ENCODE measurements at places on chromosomes 4 and X.

- DNase-seq, result no peak
Observed at GRCh38 chr4:125546272-125546671, 231.5 kb downstream of the FAT4 start.

- no peak for DNase-seq
Observed at GRCh38 chr4:10003666-10004065, 17.6 kb downstream of the SLC2A9 start.

- DNase-seq, result no peak
Observed at GRCh38 chrX:40035726-40036125, 62.0 kb downstream of the BCOR start.

DNA sequence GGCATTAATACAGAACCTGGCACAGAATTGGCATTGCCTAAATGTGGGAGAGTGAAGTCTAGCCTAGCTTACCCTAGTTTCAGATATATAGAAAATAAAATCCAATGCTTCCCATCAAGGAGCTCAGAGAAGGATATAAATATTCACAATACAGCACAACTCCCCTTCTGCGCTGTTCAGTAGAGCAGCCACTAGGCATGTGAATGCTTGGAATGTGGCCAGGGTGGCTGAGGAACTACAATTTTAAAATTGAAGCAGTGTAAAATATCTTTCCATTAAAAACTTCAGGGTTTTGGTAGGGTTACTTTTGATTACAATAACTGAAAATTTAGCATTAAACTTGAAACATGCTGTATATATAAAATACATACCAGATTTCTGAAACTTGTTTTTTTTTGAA is 19.5 kb downstream of the ZNF518B start:
- no peak for DNase-seq

DNA sequence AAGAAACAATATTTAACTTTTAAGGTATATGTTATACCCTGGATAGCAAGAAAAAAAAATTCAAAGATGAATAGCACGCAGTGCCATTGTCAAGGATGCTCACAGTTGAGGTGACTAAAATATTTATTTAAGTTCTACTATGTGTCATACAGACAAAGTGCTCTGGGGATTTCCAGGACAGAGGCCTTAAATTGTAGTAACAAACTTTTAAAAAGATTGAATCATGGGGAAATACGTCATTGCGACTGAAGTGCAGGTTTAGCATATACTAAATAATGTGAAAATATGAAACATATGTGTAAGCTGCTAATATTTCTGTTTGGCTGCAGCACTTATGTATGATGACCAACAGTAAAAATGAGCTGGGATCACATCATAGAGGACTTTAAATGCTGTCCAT is 748.0 kb upstream of the PCDH7 start:
- peak; percentile 18 for DNase-seq

GRCh38 chrX:139207655-139208054 is 322.9 kb upstream of the F9 start:
- DNase-seq, result no peak

- peak; percentile 74 for DNase-seq
Observed at GRCh38 chr4:182806259-182807252, 110.6 kb downstream of the DCTD start.

GRCh38 chr4:85603437-85604336 is 128.7 kb downstream of the ARHGAP24 start:
- peak; percentile 36 for DNase-seq

DNA sequence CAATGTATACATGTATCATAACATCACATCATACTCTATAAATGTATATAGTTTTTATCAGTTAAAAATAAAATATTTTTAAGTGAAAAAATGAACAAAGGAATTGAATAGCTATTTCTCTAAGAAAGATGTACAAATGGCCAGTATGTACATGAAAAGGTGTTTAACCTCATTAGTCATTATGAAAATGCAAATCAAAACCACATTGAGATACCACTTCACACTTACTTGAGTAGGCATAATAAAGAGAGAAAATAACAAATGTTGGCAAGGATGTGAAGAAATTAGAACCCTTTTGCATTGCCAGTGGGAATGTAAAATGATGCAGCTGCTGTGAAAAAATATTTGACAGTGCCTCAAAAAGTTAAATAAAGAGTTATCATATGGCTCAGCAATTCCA is 95.5 kb downstream of the IRS4 start:
- no peak for DNase-seq

GRCh38 chr4:140368686-140369085 is 4.8 kb upstream of the SCOC start:
- no peak for DNase-seq

DNA sequence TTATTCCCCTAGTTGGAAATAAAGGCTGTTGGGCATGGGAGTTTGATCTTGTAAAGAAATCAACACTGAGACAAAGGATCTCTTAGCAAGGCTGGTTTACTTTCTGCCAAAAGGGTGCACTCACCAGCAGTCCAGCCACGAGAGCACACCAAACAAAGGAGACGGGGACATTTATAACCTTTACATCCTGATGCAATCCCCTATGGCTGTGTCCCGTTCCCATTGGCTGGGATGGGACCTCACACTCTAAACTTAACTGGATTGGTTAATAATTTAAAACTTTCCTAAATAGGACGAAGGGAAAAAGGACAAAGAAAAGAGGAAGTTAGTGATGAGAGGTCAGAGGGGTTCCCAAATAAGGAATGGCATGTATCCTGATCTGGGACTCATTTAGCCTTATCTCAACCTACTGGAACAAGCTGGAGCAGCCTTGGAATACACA is 17.9 kb downstream of the METAP1 start:
- DNase-seq, result peak; percentile 40

GRCh38 chr4:6298035-6298434 is 28.4 kb downstream of the WFS1 start:
- no peak for DNase-seq

DNA sequence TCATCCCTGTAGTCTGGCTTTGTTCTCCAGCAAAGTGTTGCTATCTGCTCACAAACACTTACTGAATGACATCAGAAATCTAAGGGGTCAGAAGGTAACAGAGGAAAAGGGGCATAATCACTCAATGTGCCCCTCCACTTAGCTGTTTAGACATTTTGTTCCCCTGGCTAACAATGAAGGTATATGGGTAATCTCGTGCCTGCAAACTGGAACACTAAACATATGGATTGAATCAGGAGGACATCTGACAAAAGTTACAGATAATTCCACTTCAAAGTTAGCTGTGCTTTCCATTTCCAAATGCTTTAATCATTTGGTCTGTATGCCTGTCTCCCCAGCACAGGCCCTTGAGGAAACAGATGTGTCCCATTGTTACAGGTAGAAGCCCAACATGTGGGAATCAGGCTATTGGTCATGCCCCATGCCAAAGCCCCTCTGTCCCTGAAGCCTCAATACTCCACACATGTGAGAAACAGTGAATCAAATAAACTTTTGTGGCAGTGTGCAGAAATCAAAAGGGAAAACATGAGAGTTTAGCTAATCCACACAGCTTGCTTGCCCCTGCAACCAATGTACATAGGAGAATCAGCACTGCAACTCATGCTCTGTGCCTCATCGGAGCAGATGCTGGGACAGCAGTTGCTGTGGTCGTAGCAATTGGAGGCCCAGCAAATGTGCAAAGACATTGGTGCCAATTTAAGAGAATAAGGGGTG is 111.7 kb downstream of the RNF150 start:
- DNase-seq, result peak; percentile 57

GRCh38 chrX:110381216-110381615 is 22.6 kb downstream of the RTL9 start:
- DNase-seq, result peak; percentile 81

DNA sequence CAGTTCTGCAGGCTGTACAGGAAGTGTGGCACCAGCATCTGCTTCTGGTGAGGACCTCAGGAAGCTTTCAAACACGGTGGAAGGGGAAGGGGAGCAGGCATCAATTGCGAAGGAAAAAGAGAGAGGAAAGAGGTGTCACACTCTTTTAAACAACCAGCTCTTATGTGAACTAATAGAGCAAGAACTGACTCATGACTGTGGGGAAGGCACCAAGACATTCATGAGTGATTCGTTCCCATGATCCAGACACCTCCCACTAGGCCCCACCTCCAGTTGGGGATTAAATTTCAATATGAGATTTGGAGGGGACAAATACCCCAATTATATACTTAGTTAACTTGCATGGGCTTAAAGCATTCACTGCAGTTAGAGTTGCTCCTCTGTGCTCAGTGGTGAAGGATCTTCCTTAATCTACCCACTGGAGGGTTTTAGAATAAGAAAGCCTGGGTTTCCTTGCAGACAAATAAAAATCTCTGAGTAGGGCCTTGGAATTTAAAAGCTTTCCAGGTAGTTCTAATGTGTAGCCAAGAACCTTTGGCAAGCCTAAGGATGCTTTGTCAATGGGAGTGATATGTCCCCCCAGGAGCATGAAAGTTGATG is 60.0 kb downstream of the SYNPO2 start:
- peak; percentile 46 for DNase-seq

GRCh38 chrX:36575670-36576069 is 432.5 kb upstream of the FAM47C start:
- DNase-seq, result no peak

DNA sequence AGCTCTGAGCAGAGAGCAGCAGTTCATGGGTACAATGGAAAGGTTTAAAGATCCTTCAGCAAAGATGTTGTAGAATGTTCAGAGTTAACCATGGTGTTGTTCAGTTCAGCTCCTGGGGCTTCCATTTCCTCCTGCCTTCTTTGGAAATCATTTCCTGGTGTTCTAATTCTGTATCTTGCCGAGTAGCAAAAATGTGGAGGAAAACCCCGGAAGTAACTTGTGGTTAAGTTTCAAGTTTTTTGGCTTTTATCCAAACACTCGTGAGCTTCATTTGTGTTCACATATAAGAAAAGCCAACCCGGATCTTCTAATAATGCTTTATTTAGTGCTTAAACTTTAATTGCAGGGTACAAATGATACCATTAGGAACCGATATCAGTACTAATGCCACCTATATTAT is 33.6 kb upstream of the ARX start:
- peak; percentile 6 for DNase-seq

GRCh38 chr4:108560616-108561015 is 59.8 kb upstream of the RPL34 start:
- peak; percentile 22 for DNase-seq

GRCh38 chrX:43976205-43976604 is 3.0 kb upstream of the NDP start:
- DNase-seq, result no peak

DNA sequence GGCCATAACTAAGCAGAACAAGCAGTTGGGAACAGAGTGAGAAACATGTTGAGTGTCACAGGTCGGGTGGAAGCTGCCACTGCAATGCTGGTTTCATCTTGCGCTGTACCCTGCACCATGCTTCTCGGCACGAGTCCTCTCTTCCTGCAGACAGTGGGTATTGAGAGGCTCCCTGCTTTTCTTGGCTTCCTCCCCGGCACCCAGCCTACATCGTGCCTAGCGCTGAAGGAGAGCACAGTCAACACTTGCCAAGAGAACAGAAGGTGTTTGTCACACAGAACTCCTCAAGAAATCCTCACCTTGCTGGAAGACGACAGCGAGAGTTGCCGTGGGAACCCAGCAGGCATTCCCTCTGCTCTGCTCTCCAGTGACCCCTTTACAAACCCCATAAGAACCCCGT is 53.6 kb downstream of the EVC2 start:
- DNase-seq, result no peak

GRCh38 chr4:85431156-85431555 is 43.8 kb upstream of the ARHGAP24 start:
- DNase-seq, result no peak

- no peak for DNase-seq
Observed at GRCh38 chr4:59387759-59388758, 1812.1 kb upstream of the ADGRL3 start.

- DNase-seq, result no peak
Observed at GRCh38 chr4:74364256-74364651, 691 bp upstream of the EREG start.

DNA sequence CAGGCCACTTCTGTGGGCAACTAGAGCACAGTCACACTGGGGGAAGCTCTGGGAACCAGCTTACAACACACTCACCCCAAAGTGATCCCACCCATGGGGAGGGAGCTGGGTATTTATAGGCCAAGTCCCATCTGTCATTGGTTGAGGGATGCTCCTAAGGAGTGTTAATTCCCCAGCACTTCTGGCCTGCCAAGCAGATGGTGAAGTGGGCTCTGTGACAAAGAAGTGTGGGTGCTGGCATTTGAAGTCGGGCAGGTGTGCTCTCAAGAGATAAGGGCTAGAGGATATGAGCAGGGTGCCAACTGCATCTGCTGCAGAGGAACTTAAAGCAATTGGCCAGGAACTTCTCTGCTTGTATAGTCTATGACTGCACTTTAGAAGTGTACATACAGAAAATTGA is 30.9 kb downstream of the PTCHD1 start:
- DNase-seq, result no peak

DNA sequence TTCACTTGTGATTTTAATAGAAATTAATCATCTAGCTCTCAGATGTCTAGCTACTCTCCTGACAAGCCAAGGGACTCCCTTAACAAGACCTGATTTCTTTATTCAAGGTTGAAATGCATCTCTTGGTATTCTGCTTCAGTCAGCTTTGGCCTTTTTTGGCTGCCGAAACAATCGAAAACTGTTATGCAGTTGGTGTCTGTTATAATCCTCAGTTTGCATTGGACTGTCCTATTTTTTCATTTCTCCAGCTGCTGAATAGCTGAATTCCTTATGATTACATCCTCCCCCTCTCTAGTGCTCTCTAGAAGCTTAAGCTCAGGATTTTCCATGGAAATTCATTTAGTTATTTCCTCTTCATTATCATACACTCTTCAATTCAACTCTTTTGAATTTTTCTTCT is 177.2 kb downstream of the TRIML1 start:
- no peak for DNase-seq

DNA sequence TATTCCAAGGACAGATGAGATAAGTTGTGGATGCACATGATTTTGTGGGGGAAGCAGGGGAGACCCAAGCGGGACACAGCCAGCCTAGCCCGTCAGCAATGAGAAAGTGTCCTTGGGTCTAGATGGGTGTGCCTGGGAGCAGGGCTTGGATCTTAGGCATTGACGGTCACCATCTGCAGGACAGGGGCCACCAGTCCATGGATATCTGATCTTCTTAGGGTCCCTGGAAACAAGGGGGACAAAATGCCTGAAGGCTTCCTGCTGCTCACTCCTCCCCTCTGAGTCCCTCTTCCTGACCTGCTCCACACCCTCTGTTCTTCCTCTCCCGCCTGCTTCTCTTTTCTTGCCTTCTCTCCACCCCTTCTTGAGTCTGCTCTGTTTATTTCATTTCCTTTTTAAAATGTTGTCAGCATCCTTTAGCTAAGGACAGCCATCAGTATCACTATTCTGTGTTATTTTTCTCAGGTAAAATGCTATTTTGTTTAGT is 298.4 kb downstream of the RAPGEF2 start:
- DNase-seq, result no peak
